ENCODE measurements at places on chromosomes 1 and 21.

GRCh38 chr1:162974810-162975209, 94.4 kb upstream of the RGS4 start:
- DNase-seq, result no peak

GRCh38 chr1:182120411-182121258, 59.1 kb upstream of the ZNF648 start:
- no peak for DNase-seq

DNA sequence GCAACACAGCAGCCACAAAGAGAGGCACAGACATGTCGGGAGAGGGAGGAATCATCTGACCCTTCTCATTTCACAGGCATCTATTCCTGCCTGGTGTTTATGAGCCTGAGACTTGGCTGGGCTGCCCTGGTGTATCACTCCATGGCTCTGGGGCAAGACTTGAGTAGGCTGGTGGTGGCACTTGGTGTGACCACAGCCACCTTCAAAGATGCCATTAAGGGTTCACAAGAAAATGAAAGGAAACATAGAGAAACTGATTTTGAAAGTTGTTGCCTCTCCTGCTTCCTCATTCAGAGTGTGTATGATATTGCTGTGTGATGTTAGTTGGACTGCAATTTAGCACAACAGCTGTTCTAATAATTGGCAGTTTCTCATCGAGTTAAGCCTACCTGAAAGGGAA, 298.8 kb downstream of the FAM72C start:
- no peak for DNase-seq

- no peak for DNase-seq
Observed at GRCh38 chr1:235275223-235275622, 52.8 kb downstream of the ARID4B start.

GRCh38 chr1:81547912-81548303, 252.8 kb upstream of the ADGRL2 start:
- no peak for DNase-seq

GRCh38 chr1:221740369-221740992, 1.4 kb downstream of the DUSP10 start:
- no peak for DNase-seq

All from T-helper 9 cell (primary cell).